ENCODE measurements at places on chromosomes 7 and 10.

DNA sequence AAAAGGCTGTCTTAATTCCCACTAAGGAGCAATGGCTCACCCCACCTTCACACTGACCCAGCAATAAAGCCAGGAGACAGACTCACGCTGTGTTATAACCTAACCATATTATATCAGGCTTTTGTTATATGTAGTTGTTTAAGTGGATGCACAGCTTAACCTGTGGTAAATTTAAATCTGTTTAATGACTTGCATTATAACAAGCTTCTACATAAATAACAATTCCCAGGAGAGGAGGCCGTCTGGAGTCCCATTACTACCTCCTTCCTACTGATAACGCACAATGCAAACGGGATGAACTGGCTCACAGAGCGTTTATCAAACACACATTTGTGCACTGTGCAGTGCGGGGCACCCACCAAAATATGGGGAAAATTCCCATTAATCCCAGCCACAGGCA is 102.1 kb upstream of the MGMT start:
- DNase-seq = no peak

GRCh38 chr10:44366941-44367630 is 17.8 kb downstream of the CXCL12 start:
- no peak for DNase-seq

GRCh38 chr10:16741540-16741939 is 75.7 kb downstream of the RSU1 start:
- DNase-seq = no peak

GRCh38 chr7:42319631-42320030 is 82.6 kb upstream of the GLI3 start:
- DNase-seq = no peak

- DNase-seq = peak; percentile 37
Measured at GRCh38 chr10:110530131-110530831, 32.6 kb downstream of the DUSP5 start.

GRCh38 chr10:71671994-71672946 is 47.3 kb downstream of the C10orf105 start:
- DNase-seq = no peak

GRCh38 chr7:132242192-132242812 is 334.0 kb downstream of the PLXNA4 start:
- DNase-seq = no peak

- no peak for DNase-seq
Measured at GRCh38 chr7:99173787-99174186, 29.9 kb upstream of the SMURF1 start.

DNA sequence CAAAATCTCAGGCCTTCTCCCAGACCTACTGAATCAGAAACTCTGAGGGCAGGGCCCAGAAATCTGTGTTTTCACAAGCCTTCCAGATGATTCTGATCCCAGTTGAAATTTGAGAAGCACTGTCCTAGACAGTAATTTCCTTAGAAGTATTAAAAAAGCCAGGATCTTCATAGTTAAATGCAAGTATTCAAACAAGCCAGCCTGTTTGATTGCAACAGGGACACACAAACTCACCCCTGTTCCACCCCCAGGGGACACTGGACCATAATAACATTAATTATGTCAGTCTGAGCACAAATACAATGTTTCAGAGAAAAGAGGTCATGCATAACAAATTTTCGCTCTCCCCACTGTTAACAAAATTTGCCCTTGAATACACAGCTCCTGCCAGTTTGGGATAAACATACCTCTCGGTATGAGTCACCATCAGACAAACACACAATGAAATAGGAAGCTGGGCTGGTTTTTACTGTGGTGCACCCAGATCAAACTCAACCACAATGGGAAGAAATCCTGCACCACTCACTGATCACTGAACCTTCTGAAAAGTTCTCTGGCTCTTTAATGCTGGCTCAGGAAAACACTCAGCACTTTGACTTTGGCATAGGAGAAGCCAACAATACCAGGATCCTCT is 34.3 kb downstream of the ABLIM1 start:
- peak; percentile 47 for DNase-seq

- DNase-seq = no peak
Measured at GRCh38 chr10:5070648-5071410, 23.4 kb upstream of the AKR1C3 start.

GRCh38 chr7:100629117-100629716 is 12.1 kb downstream of the TFR2 start:
- no peak for DNase-seq

GRCh38 chr7:96794063-96794462 is 84.4 kb upstream of the SEM1 start:
- no peak for DNase-seq

GRCh38 chr10:79387974-79388850 is 40.9 kb downstream of the PPIF start:
- no peak for DNase-seq

DNA sequence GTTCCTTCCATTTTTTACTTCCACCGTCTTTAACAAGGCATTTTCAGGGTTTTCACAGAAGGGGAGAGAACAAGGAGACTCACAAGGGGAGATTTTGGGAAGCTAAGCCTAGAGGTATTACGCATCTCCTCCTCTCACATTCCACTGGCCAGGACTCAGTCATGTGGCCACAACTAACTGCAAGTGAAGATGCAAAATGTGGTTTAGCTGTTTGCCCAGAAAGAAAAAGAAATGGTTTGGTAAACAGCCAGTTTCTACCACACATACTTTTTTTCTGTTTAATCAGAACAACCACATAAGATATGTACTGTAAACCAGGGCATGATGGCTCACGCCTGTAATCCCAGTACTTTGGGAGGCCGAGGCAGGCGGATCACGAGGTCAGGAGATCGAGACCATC is 21.4 kb upstream of the HELLS start:
- DNase-seq = no peak

DNA sequence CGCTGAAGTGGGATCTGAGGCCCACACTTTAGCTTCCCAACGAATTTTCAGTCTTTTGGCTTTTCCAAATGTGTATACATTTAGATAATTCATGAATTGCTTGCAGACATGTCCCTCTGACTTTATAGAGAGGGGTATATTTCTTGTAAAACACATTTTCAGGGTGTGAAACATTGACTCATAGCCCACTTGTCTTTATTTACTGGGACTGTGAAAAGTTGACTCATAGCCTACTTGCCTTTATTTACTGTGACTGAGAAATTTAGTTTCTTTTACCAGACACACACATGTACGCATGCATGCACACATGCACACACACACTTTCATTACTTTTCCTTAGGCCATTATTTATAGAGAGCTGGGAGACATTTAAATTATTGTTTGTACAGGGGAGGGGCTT is 79.1 kb downstream of the VTI1A start:
- no peak for DNase-seq

DNA sequence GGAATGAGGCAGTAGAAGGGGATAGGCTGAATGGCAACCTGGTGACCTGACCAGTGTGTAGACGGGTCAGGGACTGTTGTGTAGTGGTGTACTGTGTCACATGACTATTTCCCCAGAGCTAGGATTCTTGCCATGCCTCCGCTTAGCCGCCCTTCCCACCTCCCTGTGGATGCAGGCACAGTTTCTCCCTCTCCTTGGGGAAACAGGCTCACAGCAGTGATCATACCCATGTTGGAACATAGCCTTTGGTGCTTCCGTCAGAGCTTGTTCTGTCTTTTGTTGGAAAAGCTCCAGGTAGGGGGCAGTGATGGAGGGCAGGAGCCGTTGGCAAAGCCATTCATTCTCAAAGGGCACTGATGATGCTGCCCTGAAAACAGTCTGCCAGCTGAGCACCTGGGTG is 44.3 kb downstream of the OGDH start:
- no peak for DNase-seq

DNA sequence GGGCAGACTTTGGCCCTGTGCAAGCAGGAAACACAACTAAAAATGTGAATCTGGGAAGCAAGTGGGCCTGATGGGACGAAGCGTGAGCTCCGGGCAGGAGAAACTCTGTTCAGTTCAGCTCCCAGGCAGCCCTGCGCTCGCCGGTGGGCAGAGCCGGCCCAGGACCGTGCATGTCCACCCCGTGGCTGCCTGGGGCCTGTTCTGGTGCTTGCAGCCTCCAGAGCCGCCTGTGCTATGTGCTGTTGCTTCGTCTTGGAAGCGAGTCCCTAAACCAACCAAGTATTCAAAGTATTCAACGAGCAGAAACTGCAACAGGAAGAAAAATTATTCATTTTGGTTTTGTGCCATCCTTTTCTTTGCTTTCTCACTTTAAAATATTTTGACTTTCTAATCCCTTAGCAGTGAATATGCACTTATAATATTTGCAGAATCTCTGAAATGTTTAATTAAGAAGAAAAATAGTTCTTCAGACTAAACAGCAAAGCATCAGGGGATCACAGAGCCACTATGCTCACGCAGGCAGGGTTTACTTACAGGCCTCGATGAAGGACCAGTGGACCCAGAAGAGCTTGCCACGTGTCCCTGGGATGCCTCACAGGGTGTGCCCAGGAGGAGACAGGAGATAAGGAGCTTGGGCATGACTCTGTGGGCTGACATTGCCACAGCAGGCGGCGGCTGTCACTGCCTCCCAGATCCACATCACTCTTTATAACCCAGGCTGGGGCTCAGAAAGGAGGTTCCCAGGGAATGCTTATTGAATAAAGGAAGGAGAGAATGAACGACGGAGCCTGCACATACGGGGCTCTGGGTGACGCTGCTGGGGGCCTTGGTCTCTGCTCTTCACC is 45.6 kb downstream of the VIPR2 start:
- no peak for DNase-seq

DNA sequence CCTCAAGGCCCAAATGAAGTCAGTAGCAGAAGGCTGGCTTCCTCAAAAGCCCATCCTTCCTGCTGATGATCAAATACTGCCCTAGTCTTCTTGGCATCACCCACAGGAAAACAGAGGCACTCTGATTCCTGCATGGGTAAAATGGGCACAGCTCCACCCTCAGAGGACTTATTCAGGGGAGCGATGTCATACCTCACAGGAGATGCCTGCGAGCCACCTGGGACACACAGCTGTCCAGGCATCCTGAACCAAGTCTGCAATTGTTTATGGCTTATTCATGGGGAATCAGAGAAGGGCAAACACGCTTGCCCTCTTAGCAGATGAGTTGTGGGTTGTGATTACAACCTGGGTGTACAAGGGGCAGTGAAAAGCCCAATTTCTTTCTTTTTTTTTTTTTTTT is 22.0 kb upstream of the LMTK2 start:
- no peak for DNase-seq

GRCh38 chr7:108442039-108442568 is 14.1 kb downstream of the NRCAM start:
- no peak for DNase-seq

DNA sequence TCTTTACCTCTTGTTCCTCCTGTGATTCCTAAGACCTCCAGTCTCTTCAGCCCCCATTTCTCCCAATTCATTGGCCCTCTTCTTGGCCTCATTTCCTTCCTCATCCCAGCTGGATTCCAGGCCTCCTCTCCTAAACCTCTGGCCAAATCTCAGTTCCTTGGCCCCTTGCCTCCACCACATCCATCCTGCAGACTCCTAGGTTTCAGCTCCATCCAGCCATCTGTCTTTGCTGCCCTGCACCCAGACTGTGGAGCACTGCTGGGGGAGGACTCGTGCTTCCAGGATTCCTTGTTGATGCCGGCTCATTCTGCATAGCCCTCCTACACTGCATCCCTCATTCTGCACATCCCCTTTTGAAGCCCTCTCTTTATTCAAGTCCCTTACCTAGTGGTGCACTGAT is 6.7 kb downstream of the PLAC9 start:
- DNase-seq = no peak

GRCh38 chr7:140671966-140672365 is 779 bp upstream of the ADCK2 start:
- no peak for DNase-seq

GRCh38 chr7:149772956-149773434 is 393 bp downstream of the ZNF467 start:
- DNase-seq = no peak

- no peak for DNase-seq
Measured at GRCh38 chr10:35372329-35372728, 36.0 kb downstream of the CCNY start.

DNA sequence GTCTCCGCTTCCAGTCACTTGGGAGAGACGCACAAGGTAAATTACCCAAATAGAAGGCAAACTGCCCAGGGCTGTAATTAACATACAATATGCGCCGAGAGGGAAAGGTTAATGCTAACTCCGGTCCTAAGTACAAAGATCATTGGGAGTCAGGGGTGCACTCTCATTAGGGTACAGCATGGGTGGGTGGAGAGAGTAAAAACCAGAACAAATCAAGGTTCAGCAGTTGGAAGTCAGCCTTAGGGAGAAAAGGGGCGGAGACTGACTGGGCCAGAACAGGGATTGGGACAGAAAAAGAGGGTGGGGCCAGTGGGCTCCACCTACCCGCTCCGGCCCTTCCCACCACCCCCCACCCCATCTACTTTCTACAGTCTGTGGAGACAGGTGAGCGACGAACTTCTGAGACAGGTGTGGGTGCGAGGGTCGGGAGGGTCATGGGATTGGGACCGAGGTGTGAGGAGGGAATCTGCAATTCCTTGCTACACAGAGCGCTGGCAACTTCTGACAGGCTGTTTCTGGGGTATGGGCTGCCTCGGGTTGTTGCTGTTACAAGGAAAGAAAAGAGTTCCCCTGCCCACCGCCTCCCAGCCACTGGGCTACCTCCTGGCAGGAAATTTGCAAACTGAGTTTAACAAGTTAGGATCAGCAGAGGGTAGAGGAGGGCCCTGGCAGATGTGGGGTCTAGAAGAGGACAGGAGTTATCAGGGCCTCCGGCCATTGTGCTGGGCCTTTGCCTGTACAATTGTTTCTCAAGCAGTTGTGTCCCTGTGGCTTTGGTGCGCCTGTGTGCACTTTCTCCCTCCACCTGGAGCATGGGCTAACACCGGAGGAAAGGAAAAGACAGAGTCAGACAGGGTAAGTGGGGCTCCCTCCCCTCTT is at the start of gene TMEM139:
Gene TMEM139, plus strand, starts transcription at position 368 of the 879 bp plus-strand sequence. CDS start 1,000 bp downstream, outside the sequence.
- DNase-seq = no peak

GRCh38 chr7:130669085-130669700 is 645 bp upstream of the COPG2 start:
- DNase-seq = no peak

DNA sequence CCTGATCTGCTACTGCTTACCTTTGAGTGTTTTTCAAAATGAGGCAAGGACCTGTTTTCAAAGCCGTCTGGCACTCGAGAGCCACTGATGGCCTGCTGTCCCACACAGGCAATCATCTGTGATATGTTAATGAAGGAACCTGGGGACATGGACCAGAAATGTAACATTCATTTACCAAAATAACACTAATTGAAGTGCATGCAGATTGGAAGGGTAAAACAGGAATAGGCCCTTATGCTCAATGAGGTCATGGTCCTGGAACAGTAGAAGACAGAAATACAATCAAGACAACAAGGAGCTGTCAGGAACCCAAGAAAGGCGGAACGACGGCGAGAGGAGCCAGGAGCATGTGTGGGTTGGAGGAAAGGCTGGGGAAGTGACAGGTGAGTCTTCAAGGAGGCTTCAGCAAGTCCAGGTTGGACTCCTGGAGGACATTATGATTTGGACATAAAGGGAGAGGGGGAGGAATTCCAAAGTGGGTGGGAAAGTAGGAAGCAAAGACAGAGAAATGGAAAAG is 28.3 kb downstream of the POLR3A start:
- DNase-seq = no peak

GRCh38 chr10:2201534-2202099 is 464.3 kb upstream of the ADARB2 start:
- DNase-seq = no peak

- DNase-seq = no peak
Measured at GRCh38 chr7:110977127-110977737, 113.7 kb upstream of the LRRN3 start.

- DNase-seq = no peak
Measured at GRCh38 chr10:22657566-22658225, 56.7 kb downstream of the PIP4K2A start.

GRCh38 chr7:28075674-28076358 is 104.8 kb downstream of the JAZF1 start:
- DNase-seq = no peak

GRCh38 chr10:124205432-124205831 is 112.0 kb upstream of the CHST15 start:
- no peak for DNase-seq
